ENCODE measurements at places on chromosomes 11 and 22.

DNA sequence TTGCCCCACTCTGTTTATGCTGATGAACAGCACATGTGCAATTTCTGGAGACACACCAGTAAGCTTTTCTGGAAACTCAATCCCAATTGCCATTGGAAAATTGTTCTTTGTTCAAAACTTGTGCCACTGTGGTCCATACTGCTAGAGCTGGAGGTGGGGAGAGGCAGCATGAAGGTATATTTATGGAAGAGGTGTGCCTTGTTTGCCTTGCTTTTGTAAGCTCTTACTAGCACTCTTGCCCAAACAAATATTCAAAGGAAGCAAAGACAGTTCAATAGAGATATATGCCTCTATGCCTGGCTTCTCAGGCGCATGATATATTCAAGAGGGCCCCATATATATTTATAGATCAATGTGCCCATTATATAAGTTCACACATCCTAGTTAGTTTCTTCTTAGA is 42.7 kb downstream of the TIMP3 start:
- DNase-seq, result no peak

DNA sequence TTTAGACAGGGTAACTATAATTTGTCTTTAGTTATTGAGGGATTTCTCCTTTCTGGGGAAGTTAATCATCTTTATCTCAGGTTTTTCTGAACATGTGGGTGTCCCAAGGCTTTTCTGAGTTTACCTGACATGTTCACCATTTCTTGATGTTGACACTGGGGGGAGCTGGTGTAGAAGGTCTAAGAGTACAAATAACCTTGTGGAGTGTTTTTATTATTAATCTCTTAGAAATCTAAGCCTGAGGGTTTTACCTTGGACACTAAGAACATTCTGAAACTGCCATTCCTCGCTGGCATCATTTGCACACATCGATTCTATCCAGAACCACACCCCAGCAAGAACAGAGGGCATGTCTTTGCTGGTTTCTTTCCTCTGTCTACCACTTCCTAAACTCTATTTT is 15.6 kb upstream of the C11orf91 start:
- DNase-seq, result no peak

DNA sequence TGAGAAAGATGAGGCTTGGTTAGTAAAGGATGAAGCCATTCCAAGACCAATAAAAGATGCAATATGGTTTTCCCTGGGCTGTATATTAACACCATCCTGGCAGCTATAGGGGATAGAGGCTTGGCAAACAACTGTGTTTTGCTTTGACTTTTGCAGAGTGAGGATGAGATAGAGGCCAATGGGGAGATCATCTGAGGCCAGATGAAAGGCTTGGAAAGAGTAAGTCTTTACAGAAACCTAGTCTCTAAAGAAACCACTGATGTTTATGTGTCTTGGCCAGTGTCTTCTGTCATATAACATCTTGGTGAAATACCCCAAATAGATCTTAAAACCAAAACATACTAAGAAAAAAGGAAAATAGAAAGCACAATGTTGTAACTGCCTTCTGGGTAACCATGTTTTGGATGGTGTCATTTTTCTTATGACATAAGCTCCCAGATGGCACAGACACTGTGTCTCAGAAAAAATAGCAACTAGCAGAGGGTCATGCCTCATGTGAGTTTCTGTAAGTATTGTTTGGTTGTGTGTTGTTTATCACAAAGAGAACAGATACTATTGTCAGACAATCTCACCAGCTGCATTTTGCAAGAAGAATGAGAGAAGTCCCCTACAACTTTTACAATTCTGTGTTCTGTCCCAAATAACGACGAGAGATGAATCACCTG is 305.4 kb downstream of the ST3GAL4 start:
- no peak for DNase-seq

GRCh38 chr11:360326-361280 is 8.7 kb upstream of the B4GALNT4 start:
- no peak for DNase-seq

GRCh38 chr11:66646828-66647227 is 8.3 kb downstream of the RBM4 start:
- DNase-seq, result no peak

DNA sequence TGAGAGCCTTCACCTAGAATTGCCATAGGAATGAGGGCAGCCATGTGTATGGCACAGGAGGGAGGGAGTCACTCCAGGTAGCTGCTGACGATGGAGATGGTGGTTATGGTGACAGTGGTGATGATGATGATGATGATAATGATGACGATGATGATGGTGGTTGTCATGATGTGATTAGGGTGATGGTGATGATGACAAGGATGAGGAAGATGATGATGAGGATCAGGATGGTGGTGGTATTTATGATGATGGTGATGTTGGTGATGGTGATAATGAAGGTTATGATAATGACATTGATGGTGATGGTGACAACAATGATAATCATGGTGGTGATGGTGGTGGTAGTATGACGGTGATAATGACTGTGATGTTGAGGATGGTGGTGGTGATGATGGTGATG is 1130.5 kb downstream of the BRD1 start:
- no peak for DNase-seq

DNA sequence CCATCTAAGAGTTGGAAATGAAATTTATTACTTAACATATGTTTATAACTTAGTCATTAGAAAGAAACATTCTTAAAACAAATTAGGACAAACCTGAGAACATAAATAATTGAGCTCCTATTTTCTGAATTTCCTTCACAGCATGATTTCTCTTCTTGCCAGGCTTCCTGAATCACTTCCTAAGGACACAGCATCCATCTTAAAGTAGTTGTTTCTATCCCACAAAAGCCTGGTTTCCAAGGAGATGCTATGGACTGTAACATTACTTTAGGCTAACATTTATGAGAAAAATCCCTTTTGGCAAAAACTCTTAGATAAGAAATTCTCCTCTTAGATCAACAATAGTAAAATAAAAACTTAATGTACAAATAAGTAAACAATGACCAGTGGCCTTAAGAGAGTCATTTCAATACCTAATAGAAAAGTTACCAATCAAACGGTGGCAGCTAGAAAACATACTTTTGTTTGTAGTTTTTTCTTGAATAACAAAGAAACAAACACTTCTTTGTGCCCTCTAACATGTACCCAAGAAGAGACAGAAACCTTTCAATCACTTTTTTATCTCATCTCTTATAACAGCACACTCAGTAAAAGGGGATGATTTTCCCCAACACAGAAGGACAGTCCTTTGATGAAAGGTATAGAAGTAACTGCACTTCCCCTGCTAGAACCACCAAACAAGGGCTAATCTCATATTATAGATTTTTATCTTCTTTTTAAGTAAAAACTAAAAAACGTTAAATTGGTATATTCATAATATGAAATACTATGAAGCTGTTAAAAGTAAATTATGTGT is 74.5 kb downstream of the TTC28 start:
- DNase-seq, result no peak

DNA sequence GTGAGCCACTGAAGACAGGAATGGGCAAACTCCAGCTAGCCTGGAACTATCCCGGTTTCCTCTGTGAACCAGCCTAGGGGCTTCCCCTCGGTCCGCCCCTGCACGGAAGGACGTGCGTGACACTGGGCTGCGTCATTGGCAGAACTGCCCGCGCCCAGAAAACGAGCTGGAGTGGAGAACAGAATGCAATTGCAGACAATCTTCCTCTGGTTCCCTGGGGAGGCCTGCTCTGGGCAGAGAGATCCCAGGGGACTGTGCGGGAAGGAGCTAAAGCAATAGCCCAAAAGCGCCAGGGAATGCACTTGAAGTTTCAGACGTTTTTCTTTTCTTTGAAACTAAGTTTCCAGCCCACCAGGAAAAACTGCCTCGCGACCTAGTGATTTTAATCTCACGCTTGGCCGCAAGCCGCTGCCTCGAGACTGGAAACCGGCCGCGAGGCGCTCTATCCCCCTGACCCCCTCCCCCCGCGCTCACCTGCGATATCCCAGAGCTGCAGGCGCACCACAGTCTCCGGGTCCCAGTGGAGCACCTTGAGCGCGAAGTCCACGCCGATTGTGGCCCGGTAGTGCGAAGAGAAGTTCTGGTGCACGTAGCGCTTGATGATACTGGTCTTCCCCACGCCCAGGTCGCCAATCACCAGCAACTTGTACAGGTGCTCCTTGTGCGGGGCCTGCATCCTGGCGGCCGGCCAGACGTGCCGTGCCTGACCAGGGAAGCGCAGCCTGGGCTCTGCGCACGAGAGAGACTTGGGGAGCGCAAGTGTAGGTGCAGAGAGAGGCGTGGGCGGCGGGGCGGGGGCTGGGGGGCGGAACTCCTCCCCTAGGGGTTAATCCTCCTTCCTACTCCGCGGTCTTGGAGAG is at the start of gene RAB38:
Gene RAB38, minus strand, starts transcription at position 735 of the 860 bp plus-strand sequence. Its CDS starts 59 bp downstream, at position 676.
- no peak for DNase-seq

GRCh38 chr22:19524170-19525115 is at the start of gene CLDN5:
TSS of gene CLDN5 (minus strand) at chr22:19524410. CDS start at chr22:19524255, 155 bp downstream.
- DNase-seq, result no peak

- DNase-seq, result no peak
These were observed 140.7 kb downstream of the LUZP2 start for GRCh38 chr11:24637520-24637919.

DNA sequence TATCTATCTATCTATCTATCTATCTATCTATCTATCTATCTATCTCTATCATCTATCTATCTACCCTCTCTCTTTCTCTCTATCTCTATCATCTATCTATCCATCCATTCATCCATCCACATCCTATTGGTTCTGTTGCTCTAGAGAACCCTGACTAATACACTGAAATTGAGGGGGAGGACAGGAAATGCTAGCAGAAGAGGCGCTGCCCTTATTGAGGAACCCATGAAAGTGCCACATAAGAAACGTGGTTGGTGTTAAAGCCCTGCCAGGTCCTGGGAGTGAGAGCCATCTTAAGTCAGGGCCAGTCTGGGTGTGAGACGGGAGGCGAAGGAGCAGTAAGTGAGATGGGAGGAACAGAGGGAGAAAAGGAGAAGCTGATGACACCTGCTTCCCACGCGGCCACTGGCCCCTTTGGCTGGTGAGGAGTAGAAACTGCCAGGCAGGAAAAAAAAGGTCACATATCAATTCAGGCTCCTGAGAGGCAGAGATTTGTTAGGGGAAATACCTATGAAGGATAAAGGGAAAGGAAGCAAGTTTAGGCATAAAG is 87.9 kb upstream of the PLET1 start:
- no peak for DNase-seq

- DNase-seq, result no peak
These were observed 9.7 kb downstream of the EHF start for GRCh38 chr11:34630544-34630943.

- no peak for DNase-seq
These were observed 35.2 kb downstream of the APOL5 start for GRCh38 chr22:35752863-35753189.

DNA sequence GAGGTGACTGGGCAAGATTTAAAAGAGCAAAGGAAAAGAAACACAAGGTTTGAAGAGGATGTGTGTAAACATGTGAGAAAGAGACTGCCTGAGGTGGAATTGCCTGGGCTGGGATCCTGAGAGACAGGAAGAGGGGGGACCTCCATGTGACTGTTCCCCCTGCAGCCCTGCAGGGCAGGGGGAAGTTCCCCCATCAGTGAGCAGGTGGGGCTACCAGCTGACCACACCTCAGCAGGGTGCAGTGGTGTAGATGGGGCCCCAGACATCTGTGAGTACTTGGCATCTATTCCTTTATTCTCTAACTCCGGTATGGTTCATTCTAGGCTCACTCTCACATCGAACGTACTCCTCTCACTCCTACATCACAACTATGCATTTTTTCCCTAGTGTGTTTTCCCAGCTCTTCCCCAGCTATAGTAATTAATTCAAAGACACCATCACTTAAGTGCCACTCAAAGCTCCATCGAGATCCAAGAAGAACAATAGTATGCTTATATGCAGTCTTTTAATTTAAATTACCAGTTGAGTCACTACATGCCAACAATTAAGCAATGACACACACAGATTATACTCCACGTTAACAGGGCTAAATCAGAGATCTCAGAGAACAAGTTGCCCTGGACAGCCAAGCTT is 42.7 kb downstream of the LGR4 start:
- DNase-seq, result no peak

DNA sequence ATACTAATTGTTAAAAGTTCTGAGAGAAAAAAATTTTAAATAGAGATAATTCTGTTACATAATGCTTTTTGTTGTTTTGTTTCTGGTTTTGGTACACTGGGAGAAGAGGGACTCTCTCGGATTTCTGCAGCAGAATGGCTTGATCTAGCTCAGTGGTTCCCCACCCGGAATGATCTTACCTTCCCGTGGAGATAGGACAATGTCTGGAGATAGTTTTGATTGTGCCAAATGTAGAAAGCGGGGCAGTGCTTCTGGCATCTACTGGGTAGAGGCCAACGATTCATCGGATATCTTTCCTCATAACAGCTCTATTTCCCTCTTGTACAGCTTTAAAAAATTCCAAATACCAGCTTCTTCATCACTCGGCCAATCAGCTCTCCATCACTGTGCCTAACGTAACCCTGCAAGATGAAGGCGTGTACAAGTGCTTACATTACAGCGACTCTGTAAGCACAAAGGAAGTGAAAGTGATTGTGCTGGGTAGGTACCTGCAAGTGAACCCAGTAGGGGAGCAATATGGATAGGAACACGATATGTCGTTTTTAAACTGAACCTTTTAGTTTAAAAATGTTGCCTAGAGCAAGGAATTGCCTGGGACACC is 13.2 kb downstream of the CRTAM start:
- DNase-seq, result no peak

- DNase-seq, result no peak
These were observed 4.2 kb upstream of the ANO1 start for GRCh38 chr11:70073871-70074371.

- no peak for DNase-seq
These were observed 348.0 kb downstream of the TENM4 start for GRCh38 chr11:79092791-79093353.

DNA sequence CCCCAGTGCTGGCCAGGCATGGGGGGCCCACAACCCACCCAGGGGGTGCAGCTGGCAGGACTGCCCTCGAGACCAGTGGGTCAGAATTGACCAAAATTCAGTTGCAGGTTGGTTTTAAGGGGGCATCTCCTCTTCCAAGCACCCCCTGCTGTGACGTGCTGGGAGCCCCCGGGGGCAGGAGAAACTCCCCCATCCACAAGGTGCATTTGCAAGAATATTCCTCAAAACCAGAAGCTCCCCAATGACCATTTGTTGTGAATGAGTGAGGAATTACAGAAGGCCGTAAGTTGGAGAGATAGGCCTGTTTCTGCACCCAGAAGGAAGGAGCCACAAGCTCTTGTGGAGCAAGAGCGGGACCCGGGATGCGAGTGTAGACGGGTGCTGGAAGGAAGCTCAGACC is 414.5 kb downstream of the BRD1 start:
- no peak for DNase-seq

GRCh38 chr22:29003975-29004646 is 57.5 kb downstream of the C22orf31 start:
- no peak for DNase-seq

GRCh38 chr22:45903355-45904135 is 73.4 kb downstream of the WNT7B start:
- DNase-seq, result no peak

Measured in esophagus squamous epithelium (tissue), 5 donors.